Activated CD4-positive, alpha-beta memory T cell treated with anti-CD3 and anti-CD28 coated beads, Interleukin-2, amount 10 ng/mL, durations not matched to agents 7 days and 5 days (primary cell): ENCODE measurements at places on chromosomes 16 and 17.

- no peak for DNase-seq
Observed at GRCh38 chr16:68306633-68307032, 4.1 kb downstream of the SLC7A6OS start.

GRCh38 chr16:78689028-78689427 lies 589.6 kb downstream of the WWOX start:
- no peak for DNase-seq

DNA sequence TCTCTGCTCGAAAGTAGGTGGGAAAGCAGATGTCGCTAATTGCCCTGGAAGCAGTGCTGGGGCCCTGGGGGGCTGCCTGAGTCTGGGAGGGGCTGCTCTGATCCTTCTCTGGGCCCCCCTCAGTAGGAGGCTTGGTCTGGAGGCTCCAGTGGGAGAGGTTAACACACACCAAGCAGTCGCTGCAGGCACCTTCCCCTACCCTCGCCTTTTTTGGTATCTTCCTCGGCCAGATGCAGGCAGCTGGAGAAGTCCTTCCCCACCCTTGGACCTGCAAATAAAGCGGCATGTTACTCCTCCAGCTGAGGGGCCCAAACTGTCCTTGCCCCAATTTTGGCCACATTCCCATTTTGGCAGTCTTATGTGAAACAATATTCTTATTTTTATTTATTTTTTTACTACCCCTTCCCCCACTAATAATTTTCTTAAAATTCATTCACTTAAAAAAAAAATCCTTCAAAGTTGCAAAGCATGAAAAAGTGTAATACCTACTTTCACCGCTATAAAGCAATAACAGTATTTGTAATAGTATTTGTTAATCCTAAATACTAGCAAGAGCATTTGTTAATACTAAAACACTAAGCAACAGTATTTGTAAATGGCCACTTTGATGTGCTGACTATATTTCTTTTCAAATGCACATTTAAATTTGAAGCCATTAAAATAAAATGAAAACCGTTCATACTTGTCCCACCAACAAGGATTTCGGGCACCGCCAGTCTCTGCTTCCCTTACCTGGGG lies 15.0 kb downstream of the C16orf46 start:
- no peak for DNase-seq

GRCh38 chr17:55402374-55402773 lies 19.3 kb downstream of the MMD start:
- no peak for DNase-seq

GRCh38 chr17:61863801-61864126 lies 436 bp upstream of the BRIP1 start:
- DNase-seq = no peak

DNA sequence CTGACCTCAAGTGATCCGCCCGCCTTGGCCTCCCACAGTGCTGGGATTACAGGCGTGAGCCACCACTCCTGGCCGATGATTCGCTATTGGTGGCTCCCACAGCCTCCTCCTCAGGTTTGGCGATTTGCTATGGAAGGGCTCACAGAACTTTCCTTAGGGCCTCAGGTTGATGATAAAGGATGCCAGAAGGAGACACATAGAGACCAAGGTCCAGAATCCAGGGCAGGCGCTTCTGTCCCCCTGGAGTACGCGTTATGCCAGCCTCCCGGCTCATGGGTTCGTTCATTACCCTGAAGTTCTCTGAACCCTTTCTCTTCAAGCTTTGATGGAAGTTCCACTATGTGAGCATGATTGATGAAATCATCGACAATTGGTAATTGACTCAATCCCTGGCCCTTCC lies 19.9 kb downstream of the LGALS3BP start:
- no peak for DNase-seq

GRCh38 chr17:62134397-62134796 lies 69.3 kb upstream of the MED13 start:
- DNase-seq = no peak

- DNase-seq = no peak
Observed at GRCh38 chr17:16973760-16974540, 2.0 kb upstream of the TNFRSF13B start.

DNA sequence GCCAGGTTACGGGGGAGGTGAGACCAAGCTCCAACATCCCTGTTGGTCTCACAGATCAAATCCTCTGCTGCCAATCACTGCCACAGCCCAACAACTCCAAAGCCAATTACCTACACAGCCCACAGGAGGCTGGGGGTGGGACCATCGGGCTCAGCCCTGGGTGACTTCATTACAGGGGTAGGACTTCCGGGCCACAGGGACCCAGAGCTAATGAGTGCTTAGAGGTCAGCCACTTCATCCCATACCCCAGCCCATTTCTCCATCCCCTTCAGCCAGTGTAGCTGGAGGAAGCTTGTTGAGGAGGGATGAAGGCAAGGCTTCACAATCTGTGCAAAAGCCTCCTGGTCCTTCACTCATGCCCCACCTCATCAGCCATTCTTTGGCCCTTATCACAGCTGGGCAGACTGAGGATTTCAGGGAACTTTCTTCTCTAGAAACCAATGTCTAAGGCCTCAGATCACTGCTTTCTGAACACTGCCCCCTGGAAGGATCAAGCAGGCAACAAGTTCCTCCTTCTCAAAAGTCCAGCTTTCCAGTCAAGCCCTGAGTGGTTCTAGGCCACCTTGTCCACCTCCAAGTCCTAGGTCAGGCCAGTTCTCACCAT lies 5.8 kb downstream of the FOXN1 start:
- no peak for DNase-seq
